Fibroblast of lung (primary cell): ENCODE measurements at places on chromosomes 2 and 18.

DNA sequence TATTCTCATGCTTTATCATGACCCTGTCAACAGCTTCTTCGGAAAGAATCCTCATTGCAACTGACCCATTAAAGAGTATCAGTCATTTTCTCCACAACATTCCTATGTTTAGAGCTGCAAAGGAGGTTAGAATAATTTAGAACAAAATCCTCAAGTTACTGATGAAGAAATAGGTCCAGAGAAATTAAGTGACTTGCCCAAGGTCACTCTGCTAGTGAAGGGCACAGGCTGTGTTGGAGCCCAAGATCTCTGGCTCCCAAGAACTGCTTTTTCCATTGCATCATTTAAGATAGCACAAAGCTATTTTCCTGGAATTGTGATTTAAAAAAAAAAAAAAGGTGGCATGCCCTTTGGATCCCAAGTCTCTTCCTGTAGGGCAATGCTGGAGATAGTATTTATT is 9.6 kb downstream of the IRS1 start:
- no peak for DNase-seq
- peaks cover 7% of the 10 kb centered on the region for H3K4me1 ChIP-seq
- peaks cover 4% of the 10 kb centered on the region for H3K36me3 ChIP-seq
- no peaks in the 10 kb centered on the region for H3K27me3 ChIP-seq

GRCh38 chr2:88856409-88857135 is 165.1 kb downstream of the RPIA start:
- H3K27me3 ChIP-seq = no peaks in the 10 kb centered on the region
- no peaks in the 10 kb centered on the region for H3K36me3 ChIP-seq
- no peak overlapping the region for H3K27ac ChIP-seq
- DNase-seq = no peak
- no peak overlapping the region for H3K4me3 ChIP-seq

- H3K27me3 ChIP-seq = no peaks in the 10 kb centered on the region
- H3K36me3 ChIP-seq = peaks cover 2% of the 10 kb centered on the region
- no peak overlapping the region for H3K4me3 ChIP-seq
- H3K4me1 ChIP-seq = peaks cover 2% of the 10 kb centered on the region
- no peak overlapping the region for H3K27ac ChIP-seq
- no peak for DNase-seq
These were observed 82.0 kb downstream of the STK39 start for GRCh38 chr2:168165397-168165796.

DNA sequence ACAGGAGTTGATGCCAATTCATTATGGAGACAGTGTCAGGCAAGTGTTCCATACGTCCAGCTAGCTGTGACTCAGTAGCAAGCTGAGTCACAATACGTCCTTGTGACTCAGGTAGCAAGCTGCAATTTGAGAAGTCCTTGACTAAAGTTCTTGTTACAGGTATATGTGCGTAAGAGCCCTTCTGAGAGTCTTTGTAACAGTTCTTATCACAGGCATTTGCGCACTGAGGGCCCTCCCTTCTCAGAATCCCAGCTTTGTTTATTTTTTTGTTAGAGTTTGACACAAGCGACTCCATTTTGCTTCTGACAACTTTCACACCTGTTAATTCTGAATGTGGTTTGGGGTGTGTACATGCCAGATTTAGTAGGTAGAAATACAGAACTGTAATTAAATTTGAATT is 20.1 kb upstream of the ACMSD start:
- H3K27ac ChIP-seq = no peak overlapping the region
- no peak overlapping the region for H3K4me3 ChIP-seq
- no peaks in the 10 kb centered on the region for H3K4me1 ChIP-seq
- H3K27me3 ChIP-seq = no peaks in the 10 kb centered on the region
- no peak for DNase-seq
- H3K36me3 ChIP-seq = no peaks in the 10 kb centered on the region

- H3K27me3 ChIP-seq = no peaks in the 10 kb centered on the region
- H3K27ac ChIP-seq = no peak overlapping the region
- H3K36me3 ChIP-seq = no peaks in the 10 kb centered on the region
- DNase-seq = no peak
These were observed 9.2 kb downstream of the SGPP2 start for GRCh38 chr2:222433332-222434173.

DNA sequence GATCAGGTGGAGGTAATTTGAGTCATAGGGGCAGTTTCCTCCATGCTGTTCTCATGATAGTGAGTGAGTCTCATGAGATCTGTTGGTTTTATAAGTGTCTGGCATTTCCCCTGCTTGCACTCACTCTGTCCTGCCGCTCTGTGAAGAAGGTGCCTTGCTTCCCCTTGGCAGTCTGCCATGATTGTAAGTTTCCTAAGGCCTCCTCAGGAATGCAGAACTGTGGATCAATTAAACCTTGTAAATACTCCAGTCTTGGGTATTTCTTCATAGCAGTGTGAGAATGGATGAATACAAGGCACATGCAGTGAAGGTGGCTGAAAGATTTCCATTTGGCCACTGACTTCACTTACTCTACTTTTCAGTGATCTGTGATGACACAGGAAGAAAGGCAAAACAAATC is 133.7 kb downstream of the SH3BP4 start:
- no peaks in the 10 kb centered on the region for H3K36me3 ChIP-seq
- H3K4me1 ChIP-seq = no peaks in the 10 kb centered on the region
- no peak overlapping the region for H3K4me3 ChIP-seq
- peaks cover 3% of the 10 kb centered on the region for H3K27me3 ChIP-seq
- no peak for DNase-seq
- H3K27ac ChIP-seq = no peak overlapping the region
